ENCODE measurements at places on chromosomes 5 and 9. TPM values are rescaled to one million over a fixed set of nuclear protein-coding genes. Genes with fewer than 3 reads are reported as not detected.

The BRIX1 gene
- total RNA-seq, result 114 TPM

The CCL27 gene
- total RNA-seq, result 0.39 TPM

The RAB3C gene
- total RNA-seq, result not detected

The CXCL14 gene
- not detected for total RNA-seq

The TAS2R1 gene
- total RNA-seq, result not detected

DNA sequence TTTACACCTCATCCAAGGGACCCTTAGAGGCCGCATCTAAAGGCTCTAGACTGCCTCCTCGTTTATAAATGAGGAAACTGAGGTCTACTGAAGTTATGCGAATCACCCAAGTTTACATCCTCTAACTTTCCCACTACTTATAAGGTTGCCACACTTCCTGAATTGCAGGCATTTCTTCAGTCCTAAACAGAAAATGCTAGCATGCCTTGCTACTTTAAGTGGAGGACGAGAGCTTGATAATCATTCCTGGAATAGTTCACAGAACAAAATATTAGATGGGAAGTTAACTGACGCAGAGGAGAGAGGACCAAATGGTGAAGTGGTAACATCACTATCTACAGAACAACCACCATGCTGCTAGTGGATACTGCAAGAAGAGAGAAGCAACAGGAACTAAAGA lies 85.8 kb downstream of the GNAQ start:
- no peak for DNase-seq

DNA sequence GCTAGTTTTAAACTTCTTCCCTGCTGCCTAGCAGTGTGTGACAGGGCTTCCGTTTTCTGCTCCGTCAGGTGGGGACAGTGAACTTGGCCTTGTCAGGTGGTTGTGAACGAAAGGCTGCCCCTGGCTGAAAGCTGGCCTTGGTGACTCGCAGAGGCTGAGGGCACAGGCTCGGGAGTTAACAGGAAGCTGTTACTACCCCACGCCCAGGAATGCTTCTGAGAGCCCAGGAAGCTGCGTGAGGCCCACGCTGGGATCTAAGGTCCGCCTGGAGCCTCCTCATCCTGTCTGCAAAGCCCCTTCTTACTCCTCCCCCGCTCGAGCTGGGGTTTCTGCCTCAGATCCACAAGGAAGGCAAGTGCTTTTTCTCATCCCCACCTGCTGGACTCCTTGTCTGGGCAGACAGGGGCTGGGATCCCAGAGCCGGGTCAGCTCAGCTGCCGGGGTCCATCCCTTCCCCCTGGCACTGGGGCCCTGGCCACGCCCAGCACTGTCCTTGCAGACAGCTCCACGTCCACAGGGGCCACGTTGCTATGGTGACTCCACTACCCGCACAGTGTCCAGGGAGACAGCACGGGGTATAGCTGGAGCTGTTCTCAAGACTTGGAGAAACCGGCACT lies 124.7 kb upstream of the TBC1D2 start:
- no peak for DNase-seq

- DNase-seq, result no peak
Observed at GRCh38 chr5:179874136-179874535, 15.5 kb upstream of the MRNIP start.

- no peak for DNase-seq
Observed at GRCh38 chr9:10172476-10172875, 440.3 kb downstream of the PTPRD start.

DNA sequence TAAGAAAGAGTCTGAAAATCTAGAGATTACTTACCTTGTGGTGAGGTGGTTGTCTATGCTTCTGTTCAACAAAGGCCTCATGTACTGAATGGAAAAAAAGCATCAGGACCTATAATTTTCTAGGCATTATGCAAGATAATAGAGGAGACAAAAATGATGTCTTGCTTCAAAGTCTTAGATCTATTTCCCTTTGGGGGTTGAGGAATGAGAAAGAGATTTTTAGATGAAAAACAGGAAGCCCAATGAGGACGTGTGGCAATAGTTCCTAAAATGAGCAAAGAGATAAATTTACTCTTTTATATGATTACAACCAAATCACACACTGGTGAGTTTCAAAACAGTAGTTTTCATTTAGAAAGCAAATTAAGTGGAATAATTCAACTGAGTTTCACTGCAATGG lies 99.5 kb downstream of the GHR start:
- no peak for DNase-seq
